DMS153 (cell line): ENCODE measurements at places on chromosomes 3 and 15.

DNA sequence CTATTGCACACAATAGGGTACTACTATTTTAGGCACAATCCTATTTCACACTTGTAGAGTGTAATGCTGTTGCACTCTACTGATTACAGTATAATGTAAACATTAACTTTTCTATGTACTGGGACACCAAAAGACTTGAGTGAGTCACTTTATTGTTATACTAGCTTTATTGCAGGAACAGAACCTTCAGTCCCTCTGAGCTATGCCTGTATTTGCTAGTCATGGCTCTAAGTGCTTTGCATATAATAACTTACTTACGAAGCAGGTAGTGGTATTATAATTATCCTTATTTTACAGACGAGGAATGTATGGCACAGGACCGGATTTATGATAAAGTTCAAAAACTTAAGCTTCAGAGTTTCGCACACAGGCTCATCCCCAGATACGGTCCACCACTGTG is 106.6 kb upstream of the SLC6A6 start:
- DNase-seq: no peak

DNA sequence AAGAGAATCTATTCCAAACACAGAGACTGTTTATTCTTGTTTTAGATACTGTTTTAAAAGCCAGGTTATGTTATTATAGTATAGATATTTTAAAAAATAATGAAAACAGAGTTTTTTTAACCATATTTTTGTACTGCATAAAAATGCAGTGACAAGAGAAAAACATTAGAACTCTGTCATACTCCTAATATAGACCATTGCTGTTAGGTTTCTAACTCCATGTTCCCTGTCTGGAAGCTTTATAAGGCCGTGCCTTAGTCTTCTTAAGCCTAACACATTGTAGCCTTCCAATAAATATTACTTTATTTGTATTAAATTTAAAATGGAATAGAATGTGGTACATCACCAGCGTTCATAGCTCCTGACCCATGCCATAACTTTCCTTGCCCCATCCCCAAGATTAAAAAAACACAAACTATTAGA is 53.2 kb downstream of the MBNL1 start:
- DNase-seq: no peak

- no peak for DNase-seq
Observed at GRCh38 chr15:83046558-83047127, 20.4 kb downstream of the BTBD1 start.

- DNase-seq: no peak
Observed at GRCh38 chr3:445960-446359, 249.4 kb downstream of the CHL1 start.

GRCh38 chr15:26294059-26294689 is 431.0 kb upstream of the ATP10A start:
- no peak for DNase-seq

DNA sequence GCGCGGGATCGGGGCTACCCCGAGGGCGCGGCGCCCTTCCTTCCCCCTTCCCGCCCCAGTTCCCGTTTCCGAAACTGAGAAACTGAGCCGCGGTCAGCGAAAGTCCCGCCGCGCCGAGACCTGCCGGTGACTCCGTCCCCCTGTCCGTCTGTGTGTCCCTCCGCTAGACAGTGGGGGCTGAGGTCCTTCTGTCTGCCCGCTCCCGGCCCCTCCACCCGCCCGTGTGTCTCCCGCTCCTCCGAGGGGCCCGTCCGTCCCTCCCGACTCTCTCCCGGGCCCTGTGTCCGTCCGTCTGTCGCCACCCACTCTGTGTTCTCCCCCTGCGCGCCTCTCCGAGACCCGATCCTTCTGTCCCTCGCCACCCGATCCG is 426 bp downstream of the PRKCD start:
- no peak for DNase-seq

GRCh38 chr15:70605606-70606410 is 157.6 kb downstream of the UACA start:
- no peak for DNase-seq

- no peak for DNase-seq
Observed at GRCh38 chr3:56795829-56796185, 5.9 kb downstream of the ARHGEF3 start.

DNA sequence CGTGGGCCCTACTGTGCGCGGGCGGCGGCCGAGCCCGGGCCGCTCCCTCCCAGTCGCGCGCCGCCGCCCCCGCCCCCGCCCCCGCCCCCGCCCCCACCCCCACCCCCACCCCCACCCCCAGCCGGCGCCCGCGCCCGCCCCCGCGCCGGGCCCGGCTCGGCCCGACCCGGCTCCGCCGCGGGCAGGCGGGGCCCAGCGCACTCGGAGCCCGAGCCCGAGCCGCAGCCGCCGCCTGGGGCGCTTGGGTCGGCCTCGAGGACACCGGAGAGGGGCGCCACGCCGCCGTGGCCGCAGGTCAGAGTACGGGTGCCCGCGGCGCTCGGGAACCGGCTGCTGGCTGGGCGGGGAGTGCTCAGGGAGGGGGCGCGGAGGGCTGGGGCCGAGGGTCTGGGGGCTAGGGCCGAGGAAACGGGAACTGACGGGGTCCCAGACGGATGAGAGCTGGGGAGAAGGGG is 1.1 kb upstream of the PPARG start:
- DNase-seq: no peak

DNA sequence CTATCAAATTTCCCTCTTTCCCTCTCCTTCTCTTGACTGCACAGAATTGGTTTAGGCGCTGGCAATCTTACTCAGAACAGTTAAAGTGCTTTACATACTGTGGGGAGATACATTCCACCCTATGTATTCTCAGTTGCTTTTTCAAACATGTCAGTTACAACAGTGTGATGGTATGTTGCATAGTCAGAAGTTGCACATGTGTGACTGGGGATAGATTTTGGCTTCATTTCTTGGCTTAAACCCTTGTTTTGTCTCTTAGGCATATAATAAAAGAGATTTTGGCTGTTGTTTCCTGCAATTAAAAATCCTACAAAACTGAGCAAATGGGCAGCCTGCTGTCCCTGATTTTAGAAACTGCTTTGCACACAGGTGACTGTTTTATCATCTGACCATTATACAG is 86.7 kb downstream of the PIK3R4 start:
- no peak for DNase-seq

DNA sequence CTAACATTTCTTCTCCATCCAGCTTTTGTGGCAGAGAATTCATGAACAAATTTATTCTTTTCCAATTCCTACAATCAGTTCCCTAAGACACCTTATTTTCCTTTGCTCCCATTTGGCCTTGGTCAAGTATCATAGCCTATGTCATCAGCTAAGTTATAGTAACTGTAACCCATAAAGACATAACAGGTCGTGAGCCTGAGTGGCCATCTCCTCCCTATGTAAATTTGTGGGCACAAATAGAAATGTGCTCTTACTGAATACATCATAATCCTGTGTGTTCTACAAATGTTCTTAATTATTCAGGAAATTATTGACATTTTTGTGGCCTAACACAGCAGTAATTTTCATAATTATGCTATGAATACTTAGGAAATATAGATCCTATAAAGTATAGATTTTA is 108.9 kb upstream of the ZNF717 start:
- no peak for DNase-seq

GRCh38 chr3:134522541-134522940 is 36.7 kb downstream of the CEP63 start:
- no peak for DNase-seq

DNA sequence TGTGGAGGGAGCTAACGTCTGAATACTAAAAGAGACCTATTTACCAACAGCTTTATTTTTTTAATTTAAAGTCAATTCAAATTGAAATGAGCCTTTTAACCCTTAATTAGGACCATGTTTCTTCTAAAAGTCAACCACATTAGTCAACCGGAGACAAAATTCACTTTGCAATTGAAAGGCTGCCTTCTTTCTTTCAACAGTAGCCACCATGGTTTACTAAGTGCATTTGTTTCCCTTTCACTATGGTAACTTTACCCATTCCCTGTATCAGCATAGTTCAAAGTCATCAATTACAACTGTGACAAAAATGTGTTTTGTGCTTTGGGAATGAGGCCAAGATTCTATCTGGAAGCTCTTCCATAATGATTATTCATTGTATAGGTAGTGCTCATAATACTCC is 225.4 kb downstream of the EPHA3 start:
- DNase-seq: no peak

- DNase-seq: no peak
Observed at GRCh38 chr15:42549741-42550392, 1.2 kb downstream of the HAUS2 start.

GRCh38 chr3:2839876-2840275 is 270.3 kb downstream of the IL5RA start:
- DNase-seq: no peak

- no peak for DNase-seq
Observed at GRCh38 chr3:35733864-35734263, 94.5 kb downstream of the ARPP21 start.

- no peak for DNase-seq
Observed at GRCh38 chr15:43518197-43518761, 871 bp downstream of the MAP1A start.

GRCh38 chr3:25576831-25577454 is 87.8 kb downstream of the TOP2B start:
- no peak for DNase-seq

DNA sequence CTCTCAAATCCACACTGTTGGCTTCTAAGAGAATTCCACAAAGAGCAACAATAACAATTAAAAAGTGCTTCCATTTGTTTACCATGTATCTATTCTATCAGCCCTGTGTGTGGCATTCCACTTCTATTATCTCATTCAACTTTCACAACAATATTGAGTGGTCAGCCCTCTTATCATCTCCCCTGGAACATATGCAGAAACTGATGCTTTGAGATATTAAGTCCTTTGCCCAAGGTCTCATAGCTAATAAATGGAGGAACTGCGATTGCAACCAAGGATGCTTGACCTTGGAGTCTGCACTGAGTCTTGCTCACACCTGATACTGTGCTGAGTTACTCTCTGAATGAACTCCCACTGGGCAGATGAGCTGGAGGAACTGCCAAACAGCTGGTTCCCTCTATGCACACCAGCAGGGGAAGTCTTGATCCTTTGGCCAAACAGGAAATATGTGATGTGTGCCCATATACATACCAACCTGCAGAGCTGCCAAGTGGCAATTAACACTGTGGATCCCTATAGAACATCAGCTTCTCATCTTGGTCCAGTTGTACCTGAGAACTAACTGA is 144.7 kb upstream of the WNT5A start:
- DNase-seq: no peak

- no peak for DNase-seq
Observed at GRCh38 chr3:12727937-12728336, 31.1 kb downstream of the TMEM40 start.

DNA sequence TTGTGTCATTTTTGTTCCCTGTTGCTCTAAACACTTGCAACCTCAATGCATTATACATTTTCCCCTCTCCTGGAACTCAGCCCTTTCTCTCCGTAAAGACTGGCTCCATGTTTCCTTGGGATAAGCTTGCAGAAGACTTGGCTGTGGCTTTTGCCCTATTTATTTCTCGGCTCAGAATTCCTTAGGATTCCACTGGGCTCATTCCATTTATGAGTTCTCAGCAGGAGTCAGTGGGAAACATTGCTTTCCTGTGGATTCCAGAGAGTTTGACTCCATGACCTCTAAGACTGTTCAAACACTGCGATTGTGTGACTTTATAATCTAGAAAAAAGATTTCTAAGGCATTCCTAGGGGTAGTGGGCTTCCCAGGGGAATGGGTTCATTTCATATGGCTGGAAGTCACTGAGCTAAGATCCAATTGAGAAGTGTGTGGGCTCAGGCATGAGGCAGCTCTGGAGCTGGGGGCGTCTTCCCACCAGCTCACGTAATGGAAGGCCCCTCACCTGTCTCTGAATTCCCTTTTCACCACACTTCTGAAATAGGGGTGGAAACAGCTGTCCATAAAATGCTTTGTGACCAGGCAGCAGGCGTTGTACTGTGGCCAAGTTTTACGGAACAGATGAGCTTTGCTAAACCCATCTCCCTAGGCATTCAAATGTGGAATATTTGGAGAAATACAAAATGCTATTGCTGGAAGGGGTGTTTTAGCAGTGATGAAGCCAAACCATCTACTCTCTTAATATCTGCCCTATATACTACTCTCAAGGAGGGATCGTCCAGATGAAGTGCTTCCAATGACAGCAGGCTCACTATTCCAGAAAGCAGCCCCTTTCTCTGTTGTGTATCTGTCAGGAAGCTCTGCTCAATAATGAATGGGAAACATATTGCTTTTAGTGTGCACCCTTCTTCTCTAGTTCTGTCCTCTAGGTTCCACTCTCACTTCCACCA is 91.8 kb upstream of the BCL6 start:
- DNase-seq: no peak

GRCh38 chr3:127735767-127736693 is 63.3 kb downstream of the ABTB1 start:
- no peak for DNase-seq

DNA sequence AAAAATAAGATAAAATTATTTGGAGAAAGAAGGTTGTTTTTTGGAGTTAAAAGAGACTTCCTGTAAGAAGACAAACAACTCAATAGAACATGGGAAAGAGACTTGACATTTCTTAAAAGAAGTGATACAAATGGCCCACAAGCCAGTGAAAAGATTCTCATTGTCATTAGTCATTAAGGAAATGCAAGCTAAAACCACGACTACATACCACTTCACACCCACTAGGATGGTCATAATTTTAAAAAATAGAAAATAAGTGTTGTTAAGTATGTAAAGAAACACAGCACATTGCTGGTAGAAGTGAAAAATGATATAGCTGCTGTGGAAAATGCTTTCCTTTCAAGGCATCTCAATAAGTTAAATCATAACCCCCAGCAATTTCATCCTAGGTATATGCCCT is 44.4 kb upstream of the GK5 start:
- DNase-seq: no peak

DNA sequence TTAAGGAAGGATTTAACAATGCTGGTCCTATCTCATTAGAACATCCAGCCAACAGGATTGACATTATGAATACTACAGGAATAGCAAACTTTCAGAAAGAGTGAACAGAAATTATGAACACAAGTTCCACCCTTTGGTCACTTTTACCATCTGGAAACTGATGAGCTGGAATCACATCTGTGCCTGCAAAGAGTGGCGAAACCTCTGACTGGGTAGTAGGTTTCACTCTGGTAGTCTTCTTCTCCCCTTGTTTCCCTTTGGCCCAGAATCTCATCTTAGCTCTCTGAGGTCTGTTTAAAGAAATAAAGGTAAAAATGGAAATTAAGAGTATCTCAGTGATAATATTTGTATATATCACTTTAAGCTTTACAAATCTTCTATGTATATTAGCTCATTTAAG is 73.1 kb downstream of the NR2E3 start:
- no peak for DNase-seq

GRCh38 chr3:46349484-46350261 is 4.2 kb upstream of the CCR2 start:
- DNase-seq: no peak

DNA sequence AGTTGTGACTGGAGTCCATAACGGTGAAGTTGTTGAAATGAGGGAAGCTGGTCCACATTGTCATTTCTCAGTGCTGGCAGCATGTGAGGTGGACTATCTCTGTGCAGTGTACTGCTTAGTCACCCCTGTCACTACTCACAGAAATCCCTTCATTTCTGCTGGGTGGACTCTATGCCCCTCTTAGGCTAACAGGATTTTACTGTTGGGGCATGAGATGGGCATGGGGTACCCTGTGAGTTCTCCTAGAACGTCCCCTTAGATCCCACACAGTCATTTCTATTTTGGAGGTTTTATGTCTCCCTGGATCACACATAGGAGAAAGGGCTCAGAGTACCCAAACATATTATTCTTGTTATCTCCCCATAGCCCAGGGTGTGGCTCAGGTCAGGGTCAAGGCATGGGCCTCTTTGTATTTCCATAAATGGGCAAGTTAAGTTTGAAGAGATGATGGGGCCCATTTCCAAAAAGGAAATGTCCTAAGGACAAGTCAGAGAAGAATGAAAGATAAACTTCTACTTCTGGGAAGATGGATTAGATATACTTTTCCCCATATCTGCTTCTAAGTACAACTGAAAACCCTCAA is 15.2 kb downstream of the P2RY1 start:
- DNase-seq: no peak
